ENCODE measurements at places on chromosomes 12 and 14.
A peak's percentile ranks its signal among the peaks of the same experiment; 100 is the strongest.

DNA sequence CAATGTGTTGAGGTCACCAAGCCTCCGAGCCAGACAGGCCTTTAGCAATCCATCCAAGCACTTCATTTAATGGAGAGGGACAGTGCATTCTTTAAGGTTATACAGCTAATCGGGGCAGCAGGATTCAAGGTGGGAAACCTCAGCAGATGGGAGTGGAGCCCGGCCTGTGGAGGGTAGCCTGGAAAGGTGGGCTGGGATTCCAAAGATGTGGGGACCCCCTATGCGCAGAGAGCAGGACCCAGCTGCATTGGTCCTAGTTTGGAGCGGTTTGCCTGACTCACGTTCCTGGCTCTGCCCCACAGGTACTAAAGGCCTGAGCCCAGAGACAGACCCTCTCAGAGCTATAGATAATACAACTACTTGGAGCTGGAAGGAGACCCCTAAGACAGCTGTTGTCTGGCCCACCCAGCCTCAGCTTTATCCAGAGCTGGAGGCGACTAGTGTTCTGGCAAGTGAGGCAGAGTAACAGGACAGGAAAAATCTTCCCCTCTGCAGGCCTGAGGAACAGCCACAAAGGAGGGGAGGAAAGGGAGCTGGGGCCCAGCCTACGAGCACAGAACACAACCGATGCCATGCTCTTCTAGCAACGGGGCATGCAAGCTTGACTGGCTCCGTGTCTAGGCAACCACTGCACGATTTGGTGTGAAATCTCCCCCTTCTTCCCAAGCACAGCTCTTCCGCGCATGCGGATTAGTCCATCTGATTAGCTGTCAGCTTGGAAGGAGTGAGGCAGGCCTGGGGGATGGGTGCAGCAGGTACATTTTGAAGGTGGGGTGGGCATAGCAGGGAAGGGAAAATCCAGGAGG, 1.1 kb upstream of the MYH7 start:
- DNase-seq: peak; percentile 88

DNA sequence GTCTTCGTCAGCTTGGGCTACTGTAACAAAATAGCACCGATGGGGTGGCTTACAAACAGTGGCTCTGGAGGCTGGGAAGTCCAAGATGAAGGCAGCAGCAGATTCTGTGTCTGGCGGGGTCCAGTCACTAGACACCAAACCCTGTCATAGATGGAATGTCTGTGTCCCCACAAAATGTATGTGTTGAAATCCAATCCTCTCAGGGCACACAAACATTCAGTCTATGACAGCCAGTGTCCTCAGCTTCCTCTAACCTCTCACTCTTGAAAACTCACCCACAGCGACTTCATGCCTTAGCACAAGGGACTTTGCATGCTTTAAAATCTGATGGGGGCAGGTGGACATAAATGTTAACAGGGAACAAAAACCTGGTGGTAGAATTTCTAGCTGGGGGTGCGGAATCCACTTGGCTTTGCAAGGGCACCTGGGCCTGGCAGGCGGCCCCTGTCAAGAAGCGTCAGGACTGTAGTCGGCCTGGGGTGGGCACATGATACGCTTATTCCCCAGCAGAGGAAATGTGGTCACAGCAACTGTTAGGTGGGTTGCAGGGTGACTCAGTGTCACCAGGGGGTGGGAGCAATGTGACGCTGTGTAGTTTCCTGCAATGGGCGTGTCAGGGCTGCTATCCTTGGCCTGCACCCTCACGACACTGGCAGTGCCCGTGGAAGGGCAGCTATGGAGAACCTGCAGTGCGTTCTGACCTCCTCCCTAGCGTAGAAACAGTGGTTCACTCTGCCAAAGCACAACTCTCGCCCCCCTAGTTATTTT, 17.7 kb downstream of the RIN3 start:
- no peak for DNase-seq

GRCh38 chr14:64614166-64614565, 64.4 kb downstream of the PPP1R36 start:
- no peak for DNase-seq

DNA sequence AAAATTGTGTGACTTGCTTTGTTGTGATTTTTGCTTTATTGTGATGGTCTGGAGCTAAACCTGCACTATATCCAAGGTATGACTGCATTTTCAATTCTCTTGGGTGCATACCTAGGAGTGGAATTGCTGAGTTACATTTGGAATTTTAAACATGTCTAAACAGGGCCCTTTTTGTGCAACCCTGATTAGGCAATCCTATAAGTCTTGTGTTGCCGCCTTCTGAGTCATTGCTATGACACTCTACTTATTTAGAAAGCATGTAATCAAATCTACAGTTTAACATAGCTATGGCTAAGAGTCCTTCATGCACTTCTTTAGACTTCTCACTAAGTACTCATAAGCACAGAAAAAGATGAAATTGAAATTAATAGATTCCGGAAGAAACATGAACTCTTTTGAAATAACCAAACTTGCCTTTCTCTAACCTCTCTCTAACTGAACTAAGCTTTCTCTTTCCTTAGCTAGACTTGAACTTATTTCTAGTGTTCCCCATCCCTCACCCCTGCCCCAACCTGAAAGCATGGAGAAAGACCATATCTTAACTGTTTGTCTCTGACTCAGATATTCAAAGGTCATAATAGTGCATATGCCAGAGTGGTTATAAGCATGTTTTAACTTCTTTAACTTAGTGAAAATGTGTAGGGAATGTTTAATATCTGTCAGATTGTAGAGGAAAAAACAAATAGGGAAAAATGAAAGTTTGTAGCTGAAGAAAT, 203.0 kb downstream of the SNAPC1 start:
- no peak for DNase-seq

DNA sequence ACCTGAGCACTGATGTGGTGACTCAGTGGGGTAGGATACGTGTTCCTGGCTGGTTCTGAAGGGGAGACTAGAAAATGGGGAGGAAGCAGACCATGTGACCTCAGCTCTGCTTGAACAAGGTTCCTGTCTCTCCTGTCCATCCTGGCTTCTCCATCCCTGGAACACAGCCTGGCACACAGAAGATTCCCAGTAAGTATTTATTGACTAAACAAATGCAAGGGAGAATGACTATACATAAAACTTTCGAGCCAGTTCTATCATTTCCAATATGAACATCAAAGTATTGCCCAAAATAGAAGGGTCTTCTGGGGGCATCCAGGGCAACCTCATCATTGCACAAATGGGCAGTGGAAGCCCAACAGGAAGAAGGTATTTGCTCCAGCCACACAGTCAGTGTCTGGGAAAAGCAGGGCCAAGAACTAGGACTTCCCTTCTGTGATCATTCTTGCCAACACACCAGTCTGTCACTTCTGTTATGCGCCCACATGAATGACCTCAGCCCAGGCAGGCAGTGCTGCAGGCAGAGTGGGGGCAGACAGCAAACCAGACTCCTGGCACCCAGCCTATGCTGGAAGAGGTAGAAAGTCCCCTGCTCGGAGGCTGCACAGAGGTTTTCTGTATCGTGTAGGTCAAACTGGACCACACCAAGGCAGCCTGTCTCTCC, 5.6 kb upstream of the SERPINA9 start:
- DNase-seq: no peak

GRCh38 chr12:13379531-13380188, 183.1 kb downstream of the EMP1 start:
- DNase-seq: no peak

GRCh38 chr12:13061377-13061776, 17.2 kb downstream of the FAM234B start:
- no peak for DNase-seq

GRCh38 chr14:21557084-21557901, 22.6 kb downstream of the OR10G3 start:
- peak; percentile 85 for DNase-seq
